Fibroblast of villous mesenchyme (primary cell): ENCODE measurements at places on chromosomes 13 and 19. TPM values are rescaled to one million over a fixed set of nuclear protein-coding genes. Genes with fewer than 3 reads are reported as not detected.

DNA sequence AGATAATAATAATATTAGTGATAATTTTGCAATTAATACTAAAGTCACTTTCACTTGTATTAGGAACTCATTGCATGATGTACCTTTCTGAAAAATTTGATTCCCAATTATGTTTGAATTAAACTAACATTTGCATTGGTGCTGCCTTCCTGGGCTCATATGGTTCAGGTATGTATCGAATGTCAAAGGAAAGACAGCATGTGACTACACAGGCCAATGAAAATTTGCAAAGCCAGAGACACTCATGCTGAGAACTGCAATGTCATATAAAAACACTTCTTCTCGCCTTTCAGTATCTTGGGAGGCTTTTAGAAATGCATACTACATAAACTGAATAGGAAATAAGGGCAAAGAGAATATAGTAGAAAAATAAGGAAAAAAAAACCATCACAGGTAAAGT is 44.3 kb downstream of the RAP2A start:
- no peak for DNase-seq

- DNase-seq: no peak
Measured at GRCh38 chr13:66162470-66162869, 1067.7 kb downstream of the PCDH9 start.

DNA sequence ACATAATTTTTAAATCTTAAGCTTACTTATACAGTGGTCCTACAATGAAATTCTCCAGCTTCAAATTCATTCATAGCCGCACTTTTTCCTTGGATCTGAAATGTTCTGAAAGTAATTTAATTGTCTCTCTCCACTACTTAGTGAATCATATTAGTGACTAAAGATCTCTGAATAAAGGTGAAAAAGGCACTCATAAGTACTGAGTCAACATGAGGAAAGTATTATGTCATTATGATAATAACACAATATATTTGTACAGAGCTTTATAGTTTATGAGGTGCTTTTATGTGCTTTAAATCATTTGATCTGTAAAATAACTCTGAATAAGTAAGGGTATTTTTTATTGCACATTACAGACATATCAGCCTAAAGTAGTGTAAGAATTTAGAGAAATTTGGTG is 628.2 kb upstream of the SLITRK5 start:
- DNase-seq: no peak

DNA sequence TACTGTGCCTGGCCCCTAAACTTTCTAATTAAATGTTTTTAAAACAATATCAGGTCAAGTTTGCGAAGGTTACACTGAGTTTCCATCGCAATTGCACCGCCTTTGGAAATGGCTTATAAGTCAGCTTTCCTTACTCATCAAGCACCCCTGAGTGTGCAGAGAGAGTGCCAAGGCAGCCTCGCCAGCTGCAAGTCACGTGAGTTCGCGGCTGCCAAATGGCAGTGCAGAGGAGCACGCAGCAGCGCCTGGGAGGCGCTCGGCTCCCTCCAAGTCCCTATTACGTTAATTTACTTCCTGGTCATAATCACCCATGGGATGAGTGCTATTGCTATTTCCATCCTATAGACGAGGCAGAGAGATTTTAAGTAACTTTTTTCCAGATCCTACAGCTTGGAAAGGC is 319.6 kb downstream of the TEX29 start:
- no peak for DNase-seq

- DNase-seq: no peak
Measured at GRCh38 chr13:111319998-111320911, at the start of gene TEX29. Gene TEX29, plus strand, starts transcription at chr13:111320642. Its CDS starts 249 bp downstream, at chr13:111320891.

DNA sequence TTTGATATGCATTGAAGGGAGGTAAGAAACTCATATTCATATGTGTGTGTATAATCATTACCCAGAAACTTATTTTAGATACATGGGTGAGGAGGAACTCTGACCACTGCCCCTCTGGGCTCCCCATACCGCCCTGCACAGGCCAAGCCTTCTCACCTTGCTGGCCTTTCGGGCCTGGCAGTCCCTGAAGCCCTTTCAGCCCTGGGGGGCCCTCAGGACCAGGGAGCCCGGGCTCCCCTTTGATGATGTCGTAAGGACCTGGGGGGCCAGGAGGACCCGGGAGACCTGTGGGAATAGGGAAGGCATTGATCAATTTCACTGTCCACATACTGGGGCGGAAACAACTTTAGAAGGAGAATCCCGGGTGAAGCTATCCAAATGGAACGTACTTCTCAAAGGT is 142.3 kb downstream of the COL4A1 start:
- no peak for DNase-seq

- no peak for DNase-seq
Measured at GRCh38 chr13:45490068-45490467, 25.3 kb downstream of the COG3 start.

ATCAY gene
- total RNA-seq: 0.32 and 0.43 TPM in 2 replicates

ZNF554 gene
- 3.2 and 3.5 TPM in 2 replicates for total RNA-seq

SLC10A2 gene
- not detected in 2 replicates for total RNA-seq

MYDGF gene
- 179 and 205 TPM in 2 replicates for total RNA-seq

RFPL4AL1 gene
- not detected in 2 replicates for total RNA-seq
